ENCODE measurements at places on chromosomes 1 and 21.

DNA sequence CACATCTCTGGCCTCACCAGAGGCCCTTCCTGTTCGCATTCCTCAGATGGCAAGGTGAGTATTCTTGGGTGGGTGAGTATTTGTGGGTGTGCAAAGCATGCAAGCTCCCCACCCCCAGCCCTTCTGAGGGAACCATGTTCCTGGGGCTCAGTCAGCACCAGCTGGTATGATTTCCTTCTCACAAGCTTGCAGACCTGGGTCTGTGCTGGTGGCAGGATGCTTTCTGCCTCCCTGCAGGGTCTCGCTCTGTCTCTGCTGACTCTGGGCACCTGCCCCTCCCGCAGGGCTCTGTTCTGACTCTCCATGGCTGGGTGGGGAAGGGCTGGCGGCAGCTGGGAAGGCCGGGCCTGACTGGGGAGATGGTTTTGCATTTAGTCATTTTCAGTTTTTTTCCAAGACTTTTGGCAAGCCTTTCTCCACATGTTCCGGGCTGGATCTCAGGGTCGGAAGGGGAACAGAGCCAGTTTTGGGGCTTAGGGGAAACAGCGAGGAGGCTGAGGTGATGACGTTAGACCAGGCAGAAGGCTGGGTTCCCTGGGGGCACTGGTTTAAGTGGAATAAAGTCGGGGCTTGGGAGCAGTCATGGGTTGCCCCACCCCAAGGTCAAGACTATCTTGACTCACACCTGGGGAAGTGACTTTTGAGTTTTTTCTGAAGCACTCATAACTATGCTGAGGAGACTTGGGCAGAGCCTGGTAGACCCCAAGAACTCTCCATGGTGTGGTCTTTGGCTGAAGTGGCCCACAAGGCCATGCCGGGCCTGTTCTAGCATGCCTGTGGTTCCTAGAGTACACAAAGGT lies 6.2 kb downstream of the RASSF5 start:
- peak; percentile 81 for DNase-seq

- no peak for DNase-seq
Observed at GRCh38 chr1:236144446-236145150, 2.3 kb downstream of the GPR137B start.

DNA sequence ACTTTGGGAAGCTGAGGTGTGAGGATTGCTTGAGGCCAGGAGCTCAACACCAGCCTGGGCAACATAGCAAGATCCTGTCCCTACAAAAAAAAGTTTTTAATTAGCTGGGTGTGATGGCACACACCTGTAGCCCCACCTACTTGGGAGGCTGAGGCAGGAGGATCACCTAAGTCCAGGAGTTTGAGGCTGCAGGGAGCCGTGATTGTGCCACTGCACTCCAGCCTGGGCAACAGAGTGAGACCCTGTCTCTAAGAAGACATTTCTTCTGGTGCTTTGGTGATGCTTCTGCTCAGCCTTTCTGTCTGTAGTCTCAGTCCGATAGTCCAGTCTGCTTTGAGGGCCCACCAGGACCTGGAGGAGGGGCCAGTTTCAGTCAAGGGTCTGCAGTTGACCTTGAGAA lies 8.3 kb downstream of the PGD start:
- DNase-seq: no peak

GRCh38 chr1:228666686-228667623 lies 68.3 kb upstream of the RHOU start:
- DNase-seq: no peak

DNA sequence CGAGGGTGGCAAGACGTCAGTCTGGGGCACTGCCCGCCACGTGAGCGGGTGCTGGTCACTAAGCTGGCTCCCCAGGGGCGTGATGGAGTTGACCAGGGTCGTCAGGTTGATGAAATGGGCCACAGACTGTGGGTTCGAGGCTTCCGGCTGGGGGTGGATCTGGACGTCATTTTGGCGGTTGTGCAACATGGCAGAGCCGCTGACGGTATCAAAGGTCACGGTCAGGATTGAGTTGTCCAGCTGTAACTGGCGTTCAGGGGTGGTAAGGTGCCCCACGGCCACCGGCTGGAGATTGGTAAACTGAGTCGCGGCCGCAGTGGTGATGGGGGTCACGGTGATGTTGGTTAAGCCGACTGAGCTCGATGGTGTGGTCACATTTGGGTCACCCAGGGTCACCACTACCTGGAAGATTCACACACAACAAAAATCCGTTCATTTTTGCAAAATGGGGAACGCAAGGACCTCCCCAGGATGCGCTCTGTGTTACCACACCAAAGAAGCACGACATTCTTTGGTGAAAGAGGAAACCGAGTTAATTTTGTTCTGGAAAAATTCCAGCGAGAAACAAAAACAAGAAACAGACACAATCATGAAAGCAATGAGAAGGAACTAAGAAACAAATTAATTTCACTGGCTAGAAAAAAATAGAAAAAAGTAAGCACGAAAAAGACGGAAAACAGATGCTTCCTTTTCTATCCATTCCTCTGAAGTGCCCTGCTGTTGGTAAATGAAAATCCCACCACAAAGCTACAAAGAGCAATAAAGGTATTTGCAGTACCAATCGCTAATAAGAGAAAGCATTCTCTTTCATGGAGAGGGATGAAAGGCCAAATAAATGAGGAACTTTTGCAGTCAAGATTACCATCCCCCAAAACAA lies 34.7 kb upstream of the RIPK4 start:
- no peak for DNase-seq

GRCh38 chr1:28193701-28194161 lies 17.2 kb upstream of the PTAFR start:
- DNase-seq: no peak

GRCh38 chr1:90417126-90417525 lies 300.0 kb downstream of the BARHL2 start:
- no peak for DNase-seq

DNA sequence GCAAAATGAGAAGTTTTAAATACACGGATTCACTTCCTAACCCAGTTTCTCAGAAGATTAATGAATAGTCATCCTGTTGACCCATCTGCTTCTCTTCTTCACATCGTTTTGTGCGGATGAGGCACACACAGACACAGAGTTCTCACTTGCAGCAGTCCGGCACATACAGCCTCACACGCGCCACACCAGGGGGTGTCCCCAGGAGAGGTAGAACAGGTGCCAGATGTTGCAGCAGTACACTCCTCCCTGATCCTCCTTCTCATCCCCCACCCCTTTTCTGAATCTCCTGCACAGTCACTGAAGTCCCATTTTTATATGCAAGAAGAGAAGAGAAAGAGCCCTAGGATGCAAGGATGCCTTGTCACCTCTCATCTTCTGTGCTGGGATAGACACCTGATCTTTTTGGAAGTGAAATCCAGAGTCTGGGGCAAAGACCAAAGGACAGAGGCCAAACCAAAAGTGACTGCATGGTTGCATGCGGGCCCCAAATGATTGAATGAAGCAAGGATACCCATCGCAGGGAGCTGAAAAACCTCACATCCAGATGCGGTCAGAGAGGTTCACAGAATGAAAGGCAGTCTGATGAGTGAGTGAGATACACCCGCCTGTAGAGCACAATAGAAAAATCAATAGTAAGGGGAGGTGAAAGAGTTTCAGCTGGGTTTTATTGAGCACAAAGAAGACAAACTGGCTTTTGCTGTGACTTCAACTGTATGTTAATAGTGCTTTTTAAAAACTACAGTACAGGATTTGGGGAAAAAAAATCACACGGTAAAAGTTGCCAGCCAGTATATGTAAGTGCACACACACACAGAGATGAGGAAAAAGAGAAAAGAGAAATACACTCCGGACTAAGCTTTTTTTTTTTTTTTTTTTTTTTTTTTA lies 28.9 kb downstream of the PBX1 start:
- no peak for DNase-seq

DNA sequence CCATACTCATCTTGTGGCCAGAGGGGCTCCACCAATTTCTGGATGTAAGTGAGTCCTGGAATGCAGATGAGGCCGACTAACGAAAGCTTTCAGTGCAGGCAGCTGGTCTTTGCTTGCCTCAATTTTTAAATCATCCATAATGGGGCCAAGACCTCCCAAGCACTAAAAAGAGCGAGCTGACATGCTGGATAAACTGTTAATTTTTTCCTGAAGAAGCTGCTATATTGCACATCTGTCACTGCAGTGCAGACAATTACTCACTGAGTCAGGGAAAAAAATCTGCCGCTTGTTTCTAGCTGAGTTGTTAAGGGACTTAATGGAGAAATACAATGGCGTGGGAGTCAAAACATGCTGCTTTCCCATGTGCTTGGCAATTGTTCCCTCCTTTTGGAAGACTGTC lies 205.5 kb downstream of the GPATCH2 start:
- no peak for DNase-seq

DNA sequence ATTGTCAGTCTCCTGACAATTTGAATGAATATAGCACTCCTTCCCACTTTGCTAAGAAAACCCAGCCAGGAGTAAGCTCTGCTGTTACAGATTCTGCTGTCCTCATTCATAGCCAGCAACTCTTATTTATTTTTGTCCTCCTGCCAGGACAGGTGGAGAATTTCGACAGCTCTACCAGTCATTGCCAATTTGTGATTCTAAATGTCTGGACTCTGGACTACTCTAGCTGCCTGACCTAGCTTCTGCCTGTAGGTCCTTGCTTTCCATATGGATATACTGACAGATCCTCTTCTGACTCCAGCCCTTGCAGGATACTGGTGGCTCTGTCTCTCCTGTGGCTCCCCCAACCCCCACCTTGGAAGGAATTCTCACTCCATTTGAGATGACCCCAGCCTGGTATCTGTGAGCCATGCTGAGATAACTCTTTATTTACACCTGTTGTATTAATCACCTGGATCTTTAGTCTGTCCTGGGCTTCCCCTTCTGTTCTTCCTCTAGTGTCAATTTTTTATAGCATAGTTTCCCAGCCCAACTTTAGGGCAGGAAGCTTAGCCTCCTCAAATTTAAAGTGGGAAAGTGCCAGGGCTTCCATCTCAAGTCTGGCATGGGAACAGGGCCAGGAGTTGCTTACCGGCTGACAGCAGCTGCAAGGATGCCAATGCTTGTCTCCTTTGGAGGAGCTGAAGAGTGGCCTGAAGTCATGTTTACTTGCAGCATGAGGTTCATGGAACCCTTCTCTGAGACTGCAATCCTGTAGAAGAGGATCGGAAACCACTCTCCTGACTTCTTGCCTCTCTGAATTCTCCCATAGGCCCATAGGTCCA lies 6.7 kb downstream of the PM20D1 start:
- DNase-seq: no peak

DNA sequence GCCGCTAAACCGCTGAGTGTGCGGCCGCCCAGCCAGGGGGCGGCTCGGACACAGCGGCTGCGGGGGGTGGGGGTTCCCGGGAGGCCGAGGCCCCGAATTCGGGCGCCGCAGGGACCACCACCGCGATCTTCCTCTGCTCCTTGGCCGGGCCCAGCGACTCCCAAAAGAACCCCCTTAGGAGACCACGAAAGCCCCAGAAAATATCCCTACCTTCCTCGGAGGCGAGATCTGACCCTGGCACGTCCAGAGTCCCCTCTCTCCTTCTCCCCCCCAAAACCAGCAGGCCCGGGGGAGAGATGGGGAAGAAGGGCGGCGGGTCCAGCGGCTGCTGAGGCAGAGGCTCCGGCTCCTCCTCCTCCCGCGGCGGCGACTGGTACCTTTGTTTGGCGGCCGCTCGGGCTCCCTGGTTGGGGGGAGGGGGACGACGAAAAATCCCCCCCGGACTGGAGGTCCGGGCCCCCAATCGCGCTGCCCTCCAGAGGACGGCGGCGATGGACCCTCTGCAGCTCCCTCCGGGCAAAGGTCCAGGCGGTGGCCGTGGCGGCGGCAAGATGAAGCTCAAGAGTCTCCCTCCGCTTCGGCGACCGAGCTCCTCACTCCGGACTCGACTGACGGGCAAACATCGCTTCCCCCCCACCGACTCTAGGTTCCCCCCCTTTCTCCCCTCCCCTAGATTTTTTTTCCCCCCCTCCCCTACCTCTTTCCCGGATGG lies at the start of gene ARID4B:
ARID4B (minus strand) TSS at position 621 of the 712 bp plus-strand sequence. CDS start 1,260 bp downstream, outside the sequence.
- peak; percentile 90 for DNase-seq

- no peak for DNase-seq
Observed at GRCh38 chr1:113692824-113693431, 66.4 kb downstream of the PHTF1 start.

DNA sequence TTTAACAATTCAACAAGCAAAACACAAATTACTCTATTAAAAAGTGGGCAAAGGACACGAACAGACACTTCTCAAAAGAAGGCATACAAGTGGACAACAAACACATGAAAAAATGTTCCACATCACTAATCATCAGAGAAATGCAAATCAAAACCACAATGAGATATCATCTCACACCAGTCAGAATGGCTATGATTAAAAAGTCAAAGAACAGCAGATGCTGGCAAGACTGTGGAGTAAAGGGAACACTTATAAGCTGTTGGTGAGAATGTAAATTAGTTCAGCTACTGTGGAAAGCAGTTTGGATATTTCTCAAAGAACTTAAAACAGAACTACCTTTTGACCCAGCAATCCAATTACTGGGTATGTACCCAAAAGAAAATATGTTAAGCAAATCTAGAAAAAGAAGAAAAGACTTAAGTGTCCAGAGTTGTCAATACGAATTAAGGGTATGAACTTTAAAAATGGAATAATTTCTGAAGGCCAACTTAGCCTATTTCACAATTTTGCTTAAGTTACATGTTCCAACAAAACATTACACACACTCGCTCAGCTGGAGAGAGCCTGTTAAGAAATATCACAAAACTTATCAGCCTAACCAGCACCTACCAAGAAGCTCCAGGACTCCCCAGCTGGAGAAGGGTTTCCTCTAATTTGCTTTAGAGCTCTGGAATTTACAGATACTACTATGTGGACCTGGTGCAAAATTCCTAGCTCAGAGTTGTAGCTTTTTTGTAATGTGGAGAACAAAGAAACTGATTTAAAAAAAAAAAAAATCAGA lies 232.1 kb downstream of the DUSP10 start:
- no peak for DNase-seq

- DNase-seq: no peak
Observed at GRCh38 chr1:94983171-94983739, 56.3 kb upstream of the CNN3 start.

DNA sequence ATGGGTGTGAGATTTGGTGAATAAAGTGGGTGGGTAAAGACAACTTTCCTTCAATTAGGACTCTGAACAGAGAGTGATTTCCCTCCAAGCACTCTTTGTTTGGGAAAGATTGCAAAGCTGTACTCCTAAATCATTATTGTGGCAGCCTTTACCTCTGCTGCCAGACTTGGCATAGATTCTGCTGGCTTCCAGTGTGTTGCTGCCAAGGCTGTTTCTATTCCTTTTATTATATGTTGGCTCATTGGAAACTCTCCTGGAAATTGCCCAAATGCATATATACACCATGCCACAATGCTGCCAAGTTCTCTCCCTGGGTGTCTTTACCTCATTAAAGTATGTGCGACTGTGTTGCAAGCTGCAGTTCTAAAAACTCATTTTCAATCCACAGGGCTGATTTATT lies 668.0 kb downstream of the MRPL39 start:
- no peak for DNase-seq

- no peak for DNase-seq
Observed at GRCh38 chr1:23627069-23627735, 64.4 kb upstream of the RPL11 start.
